ENCODE measurements at places on chromosomes 3 and 15.

- DNase-seq, result no peak
These were observed 41.1 kb upstream of the MRPS22 start for GRCh38 chr3:139302801-139303113.

- no peak for DNase-seq
These were observed 264.7 kb upstream of the NECTIN3 start for GRCh38 chr3:110806924-110807323.

- DNase-seq, result no peak
These were observed 48.8 kb downstream of the PSMD6 start for GRCh38 chr3:63974451-63974850.

- DNase-seq, result no peak
These were observed 47.2 kb upstream of the KLF13 start for GRCh38 chr15:31279221-31280045.

- DNase-seq, result no peak
These were observed 351.8 kb downstream of the FOXP1 start for GRCh38 chr3:71231680-71232079.

DNA sequence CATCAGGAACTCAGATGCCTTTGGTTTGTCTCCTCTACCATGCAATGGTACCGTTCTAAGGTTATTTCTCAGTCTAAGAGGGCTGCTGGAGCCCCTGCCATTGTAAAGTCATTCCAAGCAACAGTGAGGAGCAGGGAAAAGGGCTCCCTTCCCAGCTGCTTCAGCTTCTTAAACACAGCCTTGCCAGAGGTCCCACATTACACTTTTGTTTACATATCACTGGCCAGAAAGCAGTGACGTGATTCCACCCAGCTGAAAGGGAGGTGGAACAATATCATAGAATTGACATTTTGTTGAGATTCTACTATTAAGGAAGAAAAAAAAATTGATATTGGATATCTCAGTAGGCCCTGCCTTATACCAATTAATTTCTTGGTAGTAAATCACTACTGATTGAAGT lies 194.6 kb downstream of the SUCLG2 start:
- DNase-seq, result no peak

DNA sequence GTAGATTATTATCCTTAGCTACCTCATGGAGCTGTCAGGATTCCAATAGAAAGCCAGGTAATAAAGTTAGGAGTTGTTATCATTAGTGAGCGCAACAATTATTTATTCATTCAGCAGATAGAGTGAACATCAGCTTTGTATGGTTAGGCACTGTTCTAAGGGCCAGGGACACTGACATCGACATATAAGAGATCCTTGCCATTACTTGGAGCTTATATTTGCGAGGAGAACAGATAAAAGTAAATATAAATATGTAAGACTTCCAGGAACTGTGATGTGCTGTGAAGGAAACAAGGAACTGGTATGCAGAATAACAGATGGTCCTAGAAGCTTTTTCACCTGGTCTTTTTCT lies 473 bp downstream of the LSM3 start:
- DNase-seq, result no peak

DNA sequence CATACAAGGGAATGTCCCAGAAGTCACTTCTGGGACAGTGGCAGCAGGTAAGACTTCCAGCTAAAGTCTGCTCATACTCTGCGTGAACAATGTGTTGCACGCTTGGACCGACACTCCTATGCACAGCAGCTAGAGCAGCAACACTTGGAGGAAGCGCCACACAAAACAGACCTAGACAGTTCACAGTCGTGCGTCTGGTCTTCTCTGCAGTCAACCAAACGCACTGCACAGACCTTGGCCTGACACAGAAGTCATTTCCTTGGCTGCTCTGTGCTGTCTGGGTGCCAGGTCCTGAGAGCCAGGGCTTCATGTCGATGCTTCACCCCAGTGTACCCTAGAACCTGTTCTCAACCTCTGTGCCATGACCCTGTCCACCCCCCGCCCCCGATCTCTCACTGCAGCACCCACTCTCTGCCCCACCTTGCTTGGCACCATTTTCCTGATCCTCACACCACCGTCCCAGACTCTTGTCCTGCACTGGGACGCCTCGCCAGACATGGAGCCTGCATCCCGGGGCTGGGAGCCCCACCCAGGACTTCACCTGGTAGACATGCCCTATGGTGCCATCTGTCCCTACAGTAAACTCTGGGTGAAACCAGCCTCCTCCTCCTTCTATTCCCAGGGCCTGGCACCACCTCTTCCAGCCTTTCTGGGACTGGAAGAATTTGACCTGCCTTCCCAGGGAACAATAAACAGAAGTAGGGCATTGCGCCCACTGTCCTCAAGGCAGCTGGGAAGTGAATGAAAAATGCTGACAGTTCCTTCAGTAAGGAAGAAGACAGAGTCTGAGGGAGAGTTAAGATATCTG lies 3.1 kb downstream of the ATP10A start:
- no peak for DNase-seq

DNA sequence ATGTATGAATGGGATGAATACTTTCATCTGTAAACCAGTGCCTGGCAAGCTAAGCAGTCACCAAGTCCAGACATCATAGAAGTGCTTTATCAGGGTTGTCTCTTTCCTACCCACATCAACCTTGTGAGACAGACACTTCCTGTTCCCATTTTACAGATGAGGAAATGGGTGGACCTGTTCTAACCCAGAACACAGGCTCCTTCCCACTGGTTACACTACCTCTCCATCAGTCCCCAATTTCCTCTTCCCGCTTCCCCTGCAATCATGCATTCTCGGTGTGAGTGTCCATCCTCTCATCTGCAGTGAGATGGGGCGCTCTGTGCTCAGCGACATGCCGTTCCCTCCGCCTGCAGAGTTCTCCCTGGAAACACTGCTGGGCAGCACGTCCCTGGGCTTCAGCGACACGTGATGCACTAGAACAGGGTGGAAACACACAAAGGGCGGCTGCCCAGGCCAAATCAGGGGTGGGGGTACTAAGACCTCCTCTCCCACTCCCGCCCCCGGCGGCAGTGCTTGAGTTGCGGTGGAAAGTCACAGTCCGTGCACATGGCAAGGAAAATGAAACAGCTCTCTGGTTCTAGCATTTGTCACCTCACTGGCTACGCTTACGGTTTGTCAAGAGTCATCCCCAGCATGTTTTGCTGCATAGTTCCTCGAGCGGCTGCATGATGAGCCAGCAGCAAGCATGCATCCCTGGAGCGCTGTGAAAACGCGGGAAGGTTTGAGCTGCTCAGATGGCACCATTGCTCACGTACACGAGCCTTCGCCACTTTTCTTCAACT lies 201.1 kb downstream of the ADAMTS17 start:
- DNase-seq, result no peak

GRCh38 chr15:46701346-46701745 lies 1016.0 kb upstream of the SEMA6D start:
- no peak for DNase-seq

GRCh38 chr15:43531018-43531670 lies 13.7 kb downstream of the MAP1A start:
- no peak for DNase-seq

GRCh38 chr15:73237910-73238309 lies 130.8 kb downstream of the HCN4 start:
- DNase-seq, result no peak

DNA sequence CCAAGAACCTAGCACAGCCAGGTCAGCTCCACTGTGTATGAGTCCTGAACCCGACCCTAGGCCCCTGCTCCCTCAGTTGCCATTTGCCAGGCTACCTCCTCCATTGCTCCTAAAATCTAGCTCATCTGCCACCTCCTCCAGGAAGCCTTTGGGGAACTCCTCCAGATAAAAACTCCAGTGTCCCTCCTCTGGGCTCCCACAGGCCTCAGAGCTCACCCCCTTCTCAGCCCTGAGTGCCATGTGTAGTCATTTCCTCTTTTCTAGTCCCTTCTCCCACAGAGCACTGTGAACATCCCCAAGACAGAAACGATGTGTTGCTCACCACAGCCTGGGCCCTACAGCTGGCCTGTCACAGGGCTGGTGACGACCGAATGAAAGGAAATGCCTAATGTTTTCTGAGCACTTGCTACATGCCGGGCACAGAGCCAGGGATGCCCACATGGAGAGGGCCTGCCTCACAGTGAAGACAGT lies 61.0 kb downstream of the IQSEC1 start:
- peak; percentile 18 for DNase-seq
